ENCODE measurements at places on chromosomes 11 and 22.

- no peak for DNase-seq
Observed at GRCh38 chr11:37199082-37199481, 601.0 kb upstream of the RAG2 start.

GRCh38 chr11:22742157-22742613 is 75.8 kb downstream of the GAS2 start:
- no peak for DNase-seq

- no peak for DNase-seq
Observed at GRCh38 chr11:32105871-32106560, 15.1 kb downstream of the RCN1 start.

DNA sequence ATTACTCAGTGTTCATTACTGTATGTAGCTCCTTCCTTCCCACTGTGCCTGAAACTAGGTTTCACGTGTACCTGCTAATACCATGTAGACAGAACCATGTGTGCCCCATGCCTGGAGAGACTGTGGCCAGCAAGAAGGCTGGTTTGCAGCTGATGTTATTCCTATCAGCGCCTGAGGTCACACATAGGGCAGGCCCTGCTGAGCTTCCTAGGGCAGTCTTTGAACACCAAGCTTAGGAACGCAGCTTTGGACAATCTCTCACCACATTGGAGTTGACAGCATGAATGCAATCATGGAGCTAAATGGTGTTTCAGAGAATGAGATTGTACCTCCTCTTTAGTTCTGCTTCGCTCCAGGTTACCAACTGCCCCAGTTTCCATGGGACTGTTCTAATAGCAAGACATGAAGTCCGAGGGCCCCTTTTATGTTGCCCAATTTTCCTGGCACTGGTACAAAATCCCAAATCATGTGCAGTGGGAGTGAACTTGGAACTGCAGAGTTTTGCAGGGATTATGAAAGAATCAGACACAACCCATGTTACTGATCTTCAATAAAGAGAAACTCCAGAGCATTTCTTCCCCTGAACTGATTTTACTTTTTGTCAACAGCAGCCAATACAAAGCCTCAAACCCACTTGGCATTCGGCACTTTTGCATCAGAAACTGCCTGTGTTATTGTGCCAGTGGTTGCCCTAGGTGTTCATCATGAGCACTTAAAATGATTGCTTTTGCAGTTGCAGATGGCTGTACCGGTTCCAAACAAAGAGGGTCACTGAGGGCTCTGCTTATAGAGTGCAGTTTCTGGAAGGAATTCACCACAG is 154.2 kb upstream of the TTC12 start:
- DNase-seq, result no peak

GRCh38 chr22:44525941-44526778 is 28.1 kb upstream of the RTL6 start:
- DNase-seq, result no peak

- no peak for DNase-seq
Observed at GRCh38 chr22:37195921-37196320, 7.9 kb upstream of the C1QTNF6 start.

DNA sequence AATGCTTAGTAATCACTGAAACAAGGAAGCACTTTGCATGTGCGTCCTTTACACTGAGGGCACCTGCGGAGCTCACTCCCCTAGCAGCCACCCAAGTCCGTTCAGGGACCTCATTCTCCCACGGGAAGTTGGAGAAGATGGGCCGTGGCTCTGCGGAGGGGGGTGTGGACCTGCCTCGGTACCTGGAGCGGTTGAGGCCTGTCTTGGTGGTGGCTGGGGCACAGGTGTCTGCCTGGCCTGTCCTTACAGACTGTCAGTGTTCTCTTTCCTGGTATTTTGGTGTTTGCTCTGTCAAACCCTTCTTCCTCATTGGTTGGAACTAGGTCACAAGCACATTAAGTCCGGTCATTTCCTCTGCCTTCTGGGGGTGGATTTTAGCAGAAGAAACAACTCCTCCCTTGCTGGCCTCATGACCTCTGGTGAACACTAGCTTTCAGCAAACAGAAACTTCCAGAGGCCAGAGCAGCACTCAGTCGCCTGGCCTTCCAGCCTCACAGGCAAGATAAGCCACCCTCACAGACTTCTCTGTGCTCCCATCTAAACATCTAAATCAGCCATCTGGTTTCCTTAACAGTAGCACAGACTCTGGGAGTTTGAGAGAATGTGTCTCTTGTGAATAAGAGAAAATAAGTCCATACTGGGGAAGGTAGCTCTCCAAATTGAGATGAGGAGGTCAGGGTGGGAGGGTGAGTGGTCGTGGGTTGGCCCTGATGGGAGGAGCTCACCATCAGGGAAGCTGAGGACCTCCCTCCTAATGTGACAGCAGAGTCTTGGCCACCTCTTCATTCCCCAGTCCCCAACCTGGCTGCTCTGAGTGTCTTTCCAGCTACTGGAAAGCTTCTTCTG is 8.6 kb downstream of the SNAP29 start:
- no peak for DNase-seq
